LoVo (cell line): ENCODE measurements at places on chromosomes 12 and 14.

DNA sequence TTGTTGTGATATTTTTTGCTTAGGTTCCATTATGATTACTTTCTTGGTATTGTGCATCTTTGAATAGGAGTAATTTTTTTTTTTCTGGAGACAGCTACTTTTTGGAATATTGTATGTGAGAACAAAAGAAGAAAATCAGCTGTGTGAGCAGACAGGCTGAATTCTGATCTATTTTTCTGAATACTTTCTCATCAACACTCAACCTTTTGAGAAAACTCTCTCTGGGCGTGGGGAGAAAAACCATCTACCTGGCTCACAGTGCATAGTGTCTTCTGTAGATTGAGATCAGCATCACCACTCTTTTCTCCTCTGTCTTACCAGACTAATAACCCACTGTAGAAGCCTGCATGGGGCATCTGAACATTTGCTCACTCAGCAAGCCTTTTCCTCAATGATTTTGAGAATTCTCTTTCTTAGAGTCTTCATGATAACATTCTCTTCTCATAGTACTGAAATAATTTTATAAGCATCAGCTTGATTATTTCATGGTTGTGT is 3.3 kb downstream of the PIK3C2G start:
- no peak for DNase-seq

DNA sequence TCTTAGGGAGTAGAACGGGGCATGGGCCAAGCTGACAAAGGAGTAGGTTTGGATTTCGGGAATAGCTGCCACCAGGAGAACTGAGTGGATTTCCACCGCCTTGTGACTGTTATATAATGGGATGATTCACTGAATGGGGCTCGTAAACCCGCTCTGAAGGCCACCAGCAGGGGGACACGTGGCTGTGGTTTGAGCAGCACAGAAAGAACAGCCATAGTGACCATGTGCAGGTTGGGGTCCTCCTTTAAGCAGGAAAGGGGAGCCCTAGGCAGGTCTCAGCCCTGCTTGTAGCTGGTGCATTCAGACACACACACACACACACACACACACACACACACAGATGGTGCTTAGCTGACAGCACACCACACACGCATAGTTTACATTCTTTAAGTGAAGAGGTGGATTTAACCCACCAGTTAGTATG is 8.6 kb upstream of the ASB2 start:
- DNase-seq = peak; percentile 54

DNA sequence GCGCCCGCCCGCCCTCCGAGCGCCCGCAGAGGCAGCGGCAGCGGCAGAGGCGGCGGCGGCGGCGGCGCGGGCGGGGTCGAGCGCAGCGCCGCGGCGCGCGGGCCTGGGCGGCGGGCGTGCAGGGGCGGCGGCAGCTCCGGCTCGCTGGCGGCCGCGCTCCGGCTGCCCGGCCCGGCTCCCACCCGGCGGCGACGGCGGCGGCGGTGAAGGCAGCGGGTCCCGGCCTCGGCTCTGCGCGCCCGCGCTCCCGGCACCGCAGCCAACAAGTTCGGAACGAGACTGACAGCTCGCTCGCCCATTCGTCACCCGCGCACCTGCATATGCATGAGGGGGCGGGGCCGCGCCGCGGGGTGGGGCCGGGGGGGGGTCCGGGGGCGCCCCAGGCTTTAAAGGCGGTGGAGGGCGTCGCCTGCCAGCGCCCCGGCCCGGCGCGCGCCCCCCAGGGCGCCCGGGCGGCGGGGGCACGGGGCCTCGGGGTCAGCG is at the start of gene JAG2:
Gene JAG2 (minus strand): TSS at position 281 of the 483 bp plus-strand sequence. CDS start 356 bp downstream, outside the sequence.
- peak; percentile 63 for DNase-seq

DNA sequence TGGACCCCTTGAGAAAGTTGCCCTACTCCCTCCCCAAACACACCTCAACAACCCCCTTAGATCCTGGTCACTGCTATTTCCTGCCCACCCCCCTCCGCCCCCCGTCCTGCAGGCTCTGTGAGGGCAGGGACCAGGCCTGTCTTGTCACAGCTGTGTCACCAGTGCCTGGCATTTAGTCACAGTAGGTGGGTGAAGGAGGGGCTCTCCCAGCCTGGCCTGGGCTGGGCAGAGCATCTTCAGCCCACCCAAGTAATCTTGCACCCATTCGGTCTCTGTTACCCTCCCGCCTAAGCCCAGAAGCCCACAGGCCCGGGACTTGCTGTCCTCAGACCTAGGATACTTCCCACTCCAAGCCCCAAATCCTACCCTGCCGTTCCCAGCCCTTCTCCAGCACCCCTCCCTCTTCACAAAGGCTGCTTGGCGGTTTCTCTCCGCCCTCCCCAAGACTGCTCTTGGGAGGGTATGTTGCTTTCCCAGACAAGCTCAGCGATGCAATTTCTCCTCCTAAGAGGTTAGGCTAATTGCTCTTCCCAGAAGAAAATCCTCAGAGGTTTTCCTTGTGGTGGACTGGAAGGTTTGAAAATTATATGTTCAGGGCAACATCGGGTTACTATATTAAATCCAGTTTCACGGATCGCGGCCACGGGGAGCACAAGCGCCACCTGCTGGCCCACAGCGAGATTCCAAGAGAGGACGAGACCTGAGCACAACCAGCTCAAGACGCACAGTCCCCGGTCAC is 50.8 kb upstream of the ZFP36L1 start:
- peak; percentile 83 for DNase-seq

GRCh38 chr12:97022536-97023230 is 115.6 kb downstream of the NEDD1 start:
- DNase-seq = no peak

- DNase-seq = no peak
Measured at GRCh38 chr14:57291692-57292647, 23.2 kb downstream of the AP5M1 start.

- DNase-seq = no peak
Measured at GRCh38 chr14:60642270-60643140, 6.8 kb downstream of the SIX1 start.

GRCh38 chr14:51716610-51717009 is 64.9 kb downstream of the FRMD6 start:
- DNase-seq = no peak

- DNase-seq = no peak
Measured at GRCh38 chr14:70148911-70149595, 39.7 kb downstream of the SLC8A3 start.

DNA sequence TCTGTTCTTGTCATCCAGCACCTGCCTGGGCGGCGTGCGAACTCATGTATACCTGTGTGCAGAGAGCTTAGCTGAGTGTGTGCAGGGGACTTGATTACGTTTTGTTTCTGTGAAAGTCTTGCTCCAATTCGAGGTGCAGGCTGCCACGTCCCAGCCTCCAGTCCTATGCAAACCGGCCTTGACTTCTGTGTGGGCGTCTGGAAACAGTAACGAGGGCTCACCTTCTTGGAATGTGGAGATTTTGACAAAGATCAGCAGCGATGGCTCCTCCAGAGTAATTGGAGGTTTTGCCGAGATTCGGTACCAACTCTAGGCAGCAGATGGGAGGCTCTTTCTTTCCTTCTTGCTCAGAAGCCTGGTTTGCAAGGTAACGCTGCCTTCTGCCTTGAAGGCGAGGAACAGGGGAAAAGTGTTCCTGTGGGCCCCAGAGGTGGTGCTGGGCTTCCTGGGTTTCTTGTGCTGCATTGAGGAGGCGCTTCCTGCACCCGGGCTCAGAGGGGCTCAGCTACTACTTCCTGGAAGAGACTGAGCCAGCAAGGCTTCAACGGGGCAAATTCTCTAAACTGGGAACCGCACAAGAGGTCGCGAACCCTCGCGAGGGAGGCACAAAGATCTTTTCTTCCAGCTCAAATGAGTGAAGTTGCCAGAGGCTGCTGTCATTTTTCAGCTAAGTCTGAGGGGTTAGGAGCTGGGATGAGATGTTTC is 249.0 kb downstream of the AACS start:
- no peak for DNase-seq

GRCh38 chr12:122106843-122107242 is 28.3 kb downstream of the MLXIP start:
- DNase-seq = no peak

- DNase-seq = no peak
Measured at GRCh38 chr12:92138144-92138543, 7.5 kb downstream of the BTG1 start.

DNA sequence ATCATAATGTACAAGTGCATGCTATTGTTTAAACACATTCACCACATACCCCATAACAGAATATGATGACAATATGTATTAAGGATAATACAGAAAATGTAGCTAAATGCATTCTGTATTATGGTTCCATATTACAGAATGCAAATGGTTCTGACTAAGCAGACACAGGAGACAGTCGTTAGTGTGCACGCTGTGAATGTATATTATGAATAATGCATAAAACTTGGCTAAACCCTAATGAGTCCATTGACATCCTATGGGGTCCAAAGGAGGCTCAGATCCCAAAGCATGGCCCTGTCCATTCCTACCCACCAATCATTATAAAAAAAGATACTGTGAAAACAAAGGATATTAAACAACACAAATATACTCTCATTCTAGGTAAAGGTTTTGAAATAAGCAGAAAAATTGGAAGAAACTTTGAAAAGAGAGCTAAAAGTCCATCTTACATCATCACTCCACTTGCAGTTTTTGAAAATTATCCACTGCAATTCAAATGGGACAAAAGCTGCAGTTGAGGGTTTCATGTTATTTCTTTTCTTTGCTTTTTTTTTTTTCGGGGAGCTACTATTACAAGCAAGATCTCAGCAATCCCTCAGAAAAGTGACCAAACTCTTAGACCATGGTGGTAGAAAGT is 415.1 kb downstream of the BCAT1 start:
- no peak for DNase-seq

GRCh38 chr12:15928346-15928745 is 17.2 kb downstream of the DERA start:
- no peak for DNase-seq

- no peak for DNase-seq
Measured at GRCh38 chr14:103315351-103315911, 18.6 kb upstream of the EIF5 start.

DNA sequence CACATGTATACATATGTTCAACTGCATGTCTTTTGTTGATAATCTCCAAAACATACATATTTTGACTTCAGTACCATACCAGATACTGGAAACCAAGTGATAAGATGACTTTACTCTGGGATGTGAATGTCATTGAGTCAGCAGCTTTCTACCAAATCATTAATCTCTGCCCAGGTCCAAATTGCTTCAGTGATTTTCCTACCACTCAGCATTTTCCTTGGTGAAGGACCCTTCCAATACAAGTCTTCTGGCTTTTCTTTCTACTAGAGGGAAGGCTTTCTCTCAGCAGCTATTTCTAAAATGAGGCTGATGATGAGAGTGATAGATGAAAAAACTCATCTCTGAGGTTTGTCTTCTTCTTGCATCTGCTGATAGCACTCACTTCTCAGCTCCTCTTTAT is 1008.5 kb downstream of the NRXN3 start:
- DNase-seq = no peak

GRCh38 chr12:67161322-67161918 is 107.7 kb upstream of the CAND1 start:
- DNase-seq = peak; percentile 14

DNA sequence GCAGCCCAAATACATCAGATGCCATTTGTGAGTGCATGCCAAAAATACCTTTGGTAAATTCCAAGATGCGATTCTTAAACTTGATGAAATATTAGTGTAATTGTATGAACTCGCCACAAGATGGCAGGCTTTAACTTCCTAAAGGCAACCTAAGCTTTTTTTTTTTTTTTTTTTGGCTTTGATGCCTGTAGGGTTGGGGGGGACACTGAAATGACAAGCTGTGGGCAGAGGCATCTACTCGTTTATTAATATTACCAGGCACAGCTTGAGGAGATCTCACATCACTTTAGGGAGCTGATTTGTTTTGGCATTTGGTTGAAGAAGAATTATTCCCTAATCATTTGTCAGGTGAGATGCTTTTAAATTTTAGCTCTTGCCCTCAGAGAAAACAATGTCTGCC is 126.7 kb upstream of the CCDC196 start:
- DNase-seq = peak; percentile 61

GRCh38 chr14:33480887-33481184 is 470.0 kb downstream of the EGLN3 start:
- DNase-seq = no peak

DNA sequence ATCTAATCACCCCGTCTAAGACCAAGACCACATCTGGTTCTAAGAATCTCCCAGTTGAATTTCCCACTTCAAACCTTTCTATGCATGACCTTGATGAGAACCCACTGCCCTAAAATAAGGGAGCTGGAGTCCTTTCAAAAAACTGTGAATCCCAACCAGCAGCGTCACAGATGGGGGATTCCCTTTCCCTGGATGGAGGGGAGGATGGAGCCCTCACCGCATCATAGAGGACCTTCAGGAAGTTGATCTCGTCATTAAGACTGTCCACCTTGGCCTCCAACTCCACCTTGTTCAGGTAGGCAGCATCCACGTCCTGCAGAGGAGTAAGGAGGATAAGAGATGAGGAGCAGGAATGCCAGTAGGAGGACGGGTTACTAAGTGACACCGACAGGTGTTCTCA is 4.8 kb downstream of the KRT4 start:
- DNase-seq = no peak

- no peak for DNase-seq
Measured at GRCh38 chr12:33817713-33818112, 204.6 kb upstream of the ALG10 start.

DNA sequence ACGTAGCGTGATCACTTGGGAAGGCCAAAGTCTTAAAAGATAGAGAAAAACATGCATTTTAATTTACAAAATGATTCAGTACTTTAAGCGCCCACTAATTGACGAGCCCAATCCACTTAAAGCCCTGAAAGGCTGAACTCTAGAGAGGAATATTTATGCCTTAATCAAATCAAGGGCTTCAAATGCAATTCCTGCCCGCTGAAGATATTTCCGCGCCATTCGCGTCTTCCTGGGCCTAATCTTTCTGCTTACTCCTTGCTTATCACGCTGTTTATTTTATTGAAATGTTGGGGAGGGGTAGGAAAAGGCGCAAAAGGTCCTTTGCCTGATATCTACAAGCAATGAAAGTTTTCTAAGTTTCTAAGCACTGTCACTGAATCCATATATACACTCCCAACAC is 4.0 kb downstream of the TBX3 start:
- no peak for DNase-seq

GRCh38 chr14:71532344-71532743 is 399.9 kb upstream of the RGS6 start:
- no peak for DNase-seq

- DNase-seq = peak; percentile 66
Measured at GRCh38 chr14:61321385-61322010, at the start of gene PRKCH. Gene PRKCH (plus strand): TSS chr14:61321579. CDS start chr14:61322102, 523 bp downstream.

- peak; percentile 6 for DNase-seq
Measured at GRCh38 chr12:16606201-16606849, 363 bp upstream of the LMO3 start.

- no peak for DNase-seq
Measured at GRCh38 chr12:109126784-109127183, 10.4 kb downstream of the ACACB start.

- no peak for DNase-seq
Measured at GRCh38 chr14:97709552-97709951, 912.4 kb downstream of the VRK1 start.
